ENCODE measurements at places on chromosomes 16 and 17.

- DNase-seq, result no peak
These were observed 66.2 kb downstream of the CENPV start for GRCh38 chr17:16286947-16287562.

DNA sequence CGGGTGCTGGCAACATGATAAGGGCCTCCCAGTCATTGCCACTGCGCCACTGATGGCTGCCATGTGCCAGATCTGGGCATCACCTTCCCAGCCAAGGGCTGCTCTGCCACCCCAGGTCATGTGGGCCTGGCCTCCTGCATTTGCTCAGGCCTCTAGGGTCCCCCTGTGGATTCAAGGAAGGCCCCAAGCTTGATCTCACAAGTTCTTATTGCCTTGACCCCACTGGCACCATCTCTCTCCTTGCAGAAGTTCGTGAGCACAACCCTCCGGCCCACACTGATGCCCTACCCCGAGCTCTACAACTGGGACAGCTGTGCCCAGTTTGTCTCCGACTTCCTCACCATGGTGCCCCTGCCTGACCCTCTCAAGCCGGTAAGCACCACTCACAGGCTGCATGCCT, 5.3 kb downstream of the DRC7 start:
- DNase-seq, result no peak

DNA sequence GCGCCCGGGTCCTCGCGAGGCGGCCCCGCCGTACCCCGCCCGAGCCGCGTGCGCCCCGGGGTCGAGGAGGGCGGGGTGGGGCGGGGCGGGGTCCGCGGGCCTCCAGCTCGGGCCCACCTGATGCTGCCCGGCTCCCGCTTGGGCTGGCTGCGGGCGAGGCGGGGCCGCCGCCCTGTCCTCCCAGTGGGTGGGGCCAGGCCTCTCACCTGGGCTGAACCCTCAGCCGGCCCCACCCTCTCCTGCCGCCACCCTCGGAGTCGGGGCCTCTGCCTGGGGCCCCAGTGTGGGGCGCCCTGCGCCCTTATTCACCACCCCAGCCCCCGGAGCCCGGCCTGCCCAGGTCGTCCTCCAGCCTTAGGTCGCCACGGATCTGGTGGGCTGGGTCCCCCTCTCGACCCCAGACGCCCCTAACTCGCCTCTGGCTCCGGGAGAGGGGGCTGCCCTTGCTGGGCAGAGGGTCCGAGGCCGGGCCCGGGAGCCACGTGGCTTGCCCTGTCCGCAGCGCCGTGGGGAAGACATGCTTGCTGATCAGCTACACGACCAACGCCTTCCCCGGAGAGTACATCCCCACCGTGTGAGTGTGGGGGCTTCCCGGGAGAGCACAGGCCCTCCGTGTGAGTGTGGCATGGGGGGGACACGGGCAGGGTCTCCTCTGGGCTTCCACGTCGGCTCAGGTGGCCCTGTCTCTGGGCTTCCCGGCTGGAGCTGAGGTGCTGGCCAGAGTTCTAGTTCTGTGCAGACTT, 578 bp downstream of the RAC3 start:
- no peak for DNase-seq

GRCh38 chr17:62852195-62852594, 44.1 kb upstream of the MARCHF10 start:
- no peak for DNase-seq

DNA sequence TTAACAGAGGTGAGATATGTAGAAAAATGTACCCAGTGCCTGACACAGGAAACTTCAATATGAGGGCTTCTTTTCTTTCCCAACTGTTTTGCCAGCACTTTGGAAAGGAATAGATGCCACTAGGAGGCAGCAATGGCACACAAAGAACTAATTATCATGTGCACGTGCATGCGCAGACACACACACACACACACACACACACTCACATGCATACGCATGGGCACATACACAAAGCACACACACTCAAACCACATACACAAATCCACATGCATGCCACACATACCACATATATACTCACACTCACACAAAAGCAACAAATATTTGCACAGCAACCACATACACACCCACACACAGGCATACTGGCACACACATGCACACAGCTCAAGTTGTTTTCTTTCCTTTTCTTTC, 8.8 kb upstream of the CEP112 start:
- DNase-seq, result peak; percentile 77

GRCh38 chr16:74874123-74874522, 99.5 kb upstream of the FA2H start:
- no peak for DNase-seq

- DNase-seq, result no peak
These were observed 12.3 kb upstream of the PKMYT1 start for GRCh38 chr16:2992383-2993081.

DNA sequence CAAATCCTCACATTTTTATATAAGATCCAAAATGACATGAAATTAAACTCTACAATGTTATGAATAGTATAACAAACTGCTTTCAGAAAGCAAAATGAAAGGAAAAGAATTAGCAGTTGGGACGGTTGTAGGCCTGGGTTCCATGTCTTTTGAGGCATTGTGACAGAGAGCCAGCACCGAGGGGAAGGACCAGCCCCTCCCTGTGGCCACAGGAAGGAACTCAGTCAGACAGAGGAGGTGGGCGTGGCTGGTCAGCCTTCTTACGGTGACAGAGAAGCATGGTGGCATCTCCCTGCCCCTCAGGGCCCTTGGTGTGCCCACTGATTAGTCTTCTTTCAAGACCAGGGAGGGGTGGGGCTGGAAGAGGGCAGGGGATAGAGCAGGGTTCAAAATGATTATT, 5.7 kb downstream of the ZNF319 start:
- DNase-seq, result peak; percentile 60

- DNase-seq, result no peak
These were observed 7.6 kb downstream of the UBALD2 start for GRCh38 chr17:76272541-76273444.

DNA sequence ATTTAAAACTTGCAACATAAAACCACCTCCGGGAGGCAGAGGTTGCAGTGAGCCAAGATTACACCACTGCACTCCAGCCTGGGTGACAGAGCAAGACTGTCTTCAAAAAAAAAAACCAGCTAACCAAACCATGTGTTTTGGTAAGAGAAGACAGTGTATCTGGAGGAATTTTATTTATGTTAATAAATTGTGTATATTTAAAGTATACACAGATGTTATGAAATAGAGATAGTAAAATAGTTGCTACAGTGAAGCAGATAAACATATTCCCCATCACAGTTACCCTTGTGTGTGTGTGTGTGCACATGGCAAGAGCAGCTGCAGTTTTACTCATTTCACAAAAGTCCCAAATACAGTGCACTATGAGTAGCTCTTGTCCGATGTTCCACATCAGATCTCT, 54.8 kb upstream of the CRISPLD2 start:
- DNase-seq, result no peak

- DNase-seq, result no peak
These were observed 22.5 kb downstream of the HEATR3 start for GRCh38 chr16:50088302-50088701.

GRCh38 chr17:49565948-49566491, 9.7 kb upstream of the NXPH3 start:
- DNase-seq, result no peak

- DNase-seq, result peak; percentile 72
These were observed 58.0 kb downstream of the CREBBP start for GRCh38 chr16:3822366-3823045.

- no peak for DNase-seq
These were observed 18.9 kb downstream of the RARA start for GRCh38 chr17:40327735-40328385.

DNA sequence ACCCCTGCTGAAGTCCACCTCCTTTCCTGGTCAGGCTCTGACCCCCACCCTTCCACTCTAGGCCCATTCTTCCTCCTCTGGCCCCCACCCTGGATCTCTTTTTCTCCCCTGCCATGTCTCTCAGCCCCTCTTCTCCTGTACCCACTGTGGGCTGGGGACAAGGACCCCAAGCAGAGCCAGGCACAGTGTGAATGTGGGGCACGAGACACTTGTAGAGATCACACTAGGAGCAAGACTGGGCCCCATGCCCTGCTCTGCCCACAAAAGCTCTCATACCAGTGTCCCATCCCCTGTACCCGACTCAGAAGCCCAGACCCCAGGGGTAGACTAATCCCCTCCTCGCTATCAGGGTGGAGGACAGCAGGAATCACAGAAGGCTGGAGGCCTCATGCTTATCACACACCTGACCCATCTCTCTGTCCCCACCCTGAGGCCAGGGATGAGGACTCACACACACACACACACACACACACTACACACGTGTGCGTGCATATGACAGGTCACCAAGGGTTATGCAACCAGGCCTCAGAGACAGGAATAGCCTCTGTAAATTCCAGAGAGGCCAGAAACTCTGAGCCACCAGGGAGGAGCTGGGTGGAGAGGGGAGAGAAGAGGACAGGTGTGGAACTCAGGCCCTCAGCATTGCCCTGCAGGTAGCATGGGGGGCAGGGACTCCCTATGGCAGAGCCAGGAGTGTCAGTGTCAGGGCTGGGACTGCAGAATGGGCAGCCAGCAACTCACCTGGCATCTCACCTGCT, 21.1 kb downstream of the ARHGAP27 start:
- DNase-seq, result no peak

DNA sequence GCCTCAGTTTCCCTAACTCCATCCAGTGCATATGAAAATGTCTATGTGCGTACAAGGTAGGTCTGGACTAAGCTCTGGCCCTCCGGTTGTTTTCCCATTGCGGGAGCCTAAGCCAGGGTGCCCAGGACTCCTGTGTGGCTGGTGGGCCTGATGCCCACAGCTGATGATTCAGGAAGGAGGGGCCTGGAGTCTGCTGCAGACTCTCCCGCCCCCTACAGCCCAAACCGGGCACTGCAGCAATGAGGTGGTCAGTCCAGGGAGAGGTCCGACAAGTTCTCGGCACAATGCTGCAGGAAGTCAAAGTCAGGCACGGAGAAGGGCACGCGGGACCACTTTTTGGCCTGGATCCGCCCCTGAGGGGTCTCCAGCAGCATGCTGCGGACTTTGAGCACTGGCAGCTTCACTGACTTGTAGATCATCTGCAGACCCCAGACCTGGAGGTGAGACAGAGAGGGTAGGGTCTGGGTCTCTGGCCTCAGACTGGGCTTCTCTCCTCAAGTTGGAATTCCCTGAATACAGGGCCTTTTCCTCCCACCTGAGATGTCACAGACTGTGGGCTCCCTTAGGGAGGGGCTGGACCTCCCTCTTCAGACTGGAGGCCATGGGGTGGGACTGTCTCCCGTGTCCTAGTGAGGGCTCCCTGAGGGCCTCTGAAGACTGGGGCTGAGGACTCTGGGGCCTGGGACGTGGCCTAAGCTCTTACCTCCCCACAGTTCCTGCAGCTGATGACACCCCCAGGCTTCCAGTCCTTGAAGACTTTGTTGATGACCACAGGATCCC, 3.4 kb upstream of the ZNF385C start:
- peak; percentile 59 for DNase-seq

GRCh38 chr17:65332375-65332774, 195.2 kb downstream of the RGS9 start:
- peak; percentile 64 for DNase-seq

DNA sequence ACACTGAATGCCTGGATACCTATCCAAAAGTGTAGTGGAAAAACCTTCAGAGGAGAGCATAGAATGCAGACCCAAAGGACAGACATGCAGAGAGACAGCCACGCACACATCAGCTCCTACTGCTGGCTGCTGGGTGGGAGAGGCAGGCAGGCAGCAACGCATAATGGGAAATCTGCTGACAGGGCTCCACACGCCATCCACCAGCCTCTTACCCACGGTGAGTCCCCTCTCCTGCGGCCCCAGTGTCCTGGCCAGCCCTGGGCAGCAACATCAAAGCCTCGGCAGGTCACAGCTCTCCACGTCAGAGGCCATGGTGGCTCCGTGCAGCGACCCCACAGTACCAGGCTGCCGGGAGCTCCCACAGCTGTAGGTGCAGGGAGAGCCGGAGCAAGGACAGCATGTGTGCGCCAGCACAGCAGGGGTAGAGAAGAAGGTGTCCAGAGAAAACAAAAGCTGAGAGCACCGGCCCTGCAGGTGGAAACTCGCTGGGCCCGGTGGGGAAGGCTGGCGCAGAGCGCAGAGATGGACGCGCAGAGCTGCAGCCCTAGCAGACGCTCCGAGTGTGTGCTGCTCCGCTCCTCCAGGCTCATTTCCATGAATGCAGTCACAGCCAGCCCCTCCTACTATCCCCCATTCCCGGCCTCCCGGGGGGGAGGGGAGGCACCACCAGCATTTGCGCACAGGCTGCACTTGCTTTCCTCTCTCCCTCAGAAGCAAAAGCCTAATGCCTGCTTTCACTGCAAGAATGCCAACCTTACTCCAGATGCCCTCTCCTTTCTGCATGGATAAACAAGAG, 58.9 kb downstream of the CYTH1 start:
- DNase-seq, result peak; percentile 35

DNA sequence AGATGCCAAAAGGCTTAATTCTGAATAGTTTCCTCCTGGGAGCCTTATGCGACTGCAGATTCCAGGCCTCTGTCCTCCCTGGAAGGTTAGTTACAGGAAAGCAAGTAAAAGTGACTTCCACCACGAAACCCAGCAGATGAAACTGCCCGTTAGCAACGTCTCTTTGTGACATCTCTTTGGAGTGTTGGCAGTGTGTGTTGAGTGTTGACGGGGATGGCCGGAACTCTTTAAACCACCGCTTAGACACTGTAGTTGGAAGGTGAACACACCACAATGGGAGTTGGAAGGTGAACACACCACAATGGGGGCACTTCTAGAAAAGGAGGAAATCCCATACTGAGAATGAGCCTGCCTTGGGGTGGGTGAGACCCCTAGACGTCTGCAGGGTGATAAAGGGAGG, 858 bp downstream of the SKAP1 start:
- DNase-seq, result no peak

- DNase-seq, result no peak
These were observed 1.8 kb downstream of the RNF43 start for GRCh38 chr17:58415371-58416055.

GRCh38 chr16:59148056-59148768, 414.1 kb upstream of the GOT2 start:
- DNase-seq, result peak; percentile 44

DNA sequence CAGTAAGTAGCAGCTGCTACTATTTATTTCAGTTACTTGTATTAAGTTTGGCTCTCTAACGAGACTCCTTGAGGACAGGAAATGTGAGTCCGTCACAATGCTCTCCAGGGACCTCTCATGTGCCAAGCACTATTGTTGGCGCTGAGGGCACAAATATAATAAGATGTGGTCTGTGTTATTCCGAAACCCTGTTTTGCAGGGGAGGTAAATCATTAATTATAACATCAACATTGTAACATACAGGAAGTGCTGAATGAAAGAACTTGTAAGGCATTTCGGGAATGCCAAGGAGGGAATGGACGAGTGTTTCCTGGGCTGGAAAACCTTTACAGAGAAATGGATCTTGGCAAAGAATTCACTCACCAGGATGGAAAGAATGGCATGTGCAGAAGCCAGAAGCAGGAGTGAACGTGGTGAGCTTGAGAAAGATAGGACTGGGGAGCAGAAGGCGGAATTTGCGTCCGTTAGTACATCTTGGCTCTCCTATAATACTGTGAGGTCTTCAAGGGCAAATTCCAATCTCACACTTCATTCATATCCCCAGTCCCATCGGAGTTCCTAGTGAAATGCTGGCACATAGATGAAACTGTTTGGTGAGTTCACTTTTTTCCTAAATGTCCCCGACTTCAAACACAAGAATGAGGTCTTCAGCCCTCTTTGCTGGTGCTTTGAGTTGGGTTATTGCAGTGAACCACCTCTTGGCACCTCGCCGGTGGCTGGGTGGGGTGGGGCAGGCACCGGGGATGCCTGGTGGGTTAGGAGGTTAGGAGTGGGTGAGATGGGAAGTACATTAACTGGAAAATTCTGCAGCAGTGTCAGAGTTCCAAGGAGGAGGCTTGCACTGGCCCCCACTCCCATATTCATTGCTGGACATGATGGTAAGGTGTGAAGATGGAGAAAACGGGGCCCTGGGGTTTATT, 11.5 kb downstream of the TAC4 start:
- peak; percentile 78 for DNase-seq

GRCh38 chr16:62701426-62701825, 665.2 kb upstream of the CDH8 start:
- DNase-seq, result no peak

Measured in EH (cell line).